ENCODE measurements at places on chromosomes 2 and 18. TPM values are rescaled to one million over a fixed set of nuclear protein-coding genes. Genes with fewer than 3 reads are reported as not detected.

DNA sequence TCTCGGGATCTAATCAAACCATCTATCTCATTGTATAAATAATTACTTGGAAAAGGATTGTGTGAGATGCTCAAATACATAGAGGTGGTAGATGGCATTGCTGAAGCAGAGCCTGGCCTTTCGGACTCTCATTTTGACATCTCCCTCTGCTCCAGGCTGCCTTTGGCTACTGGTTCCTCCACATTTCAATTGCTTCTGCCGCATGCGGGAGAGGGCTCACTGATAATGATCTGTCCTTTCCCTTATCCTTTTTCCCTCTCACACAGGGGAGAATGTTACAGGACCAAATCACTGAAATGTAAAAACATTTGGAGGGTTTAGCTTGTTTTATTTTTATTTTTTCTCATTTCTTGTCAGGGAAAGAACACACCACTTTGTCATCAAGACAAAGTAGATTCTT lies 380.6 kb upstream of the UBE2E3 start:
- no peak for DNase-seq

GRCh38 chr18:24584813-24585212 lies 124.4 kb downstream of the HRH4 start:
- DNase-seq, result peak; percentile 26

NPC1 gene
- total RNA-seq, result 30.4 TPM

GRCh38 chr2:24261441-24261840 lies 86.6 kb downstream of the FAM228A start:
- DNase-seq, result no peak

DNA sequence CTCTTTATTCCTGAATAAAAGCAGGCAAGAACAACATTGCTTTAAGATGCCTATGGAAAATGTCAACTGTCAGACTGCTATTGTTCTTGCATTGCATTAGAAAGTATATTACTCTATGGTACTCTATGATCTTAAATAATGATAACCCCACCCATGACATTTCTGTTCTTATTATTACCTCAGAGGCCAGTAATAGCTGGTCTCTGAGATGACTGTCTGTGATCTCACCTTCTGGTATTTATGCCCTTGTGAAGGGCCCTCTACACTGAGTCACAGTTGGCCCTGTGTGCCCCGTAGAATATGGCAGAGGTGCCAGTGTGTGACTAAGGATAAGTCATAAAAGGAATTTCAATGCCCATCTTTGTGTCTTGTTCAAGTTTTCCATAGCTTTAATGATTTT lies 61.0 kb downstream of the SPP2 start:
- no peak for DNase-seq

AFG3L2 gene
- 82.7 TPM for total RNA-seq

- DNase-seq, result no peak
Measured at GRCh38 chr18:2896990-2897389, 50.2 kb downstream of the EMILIN2 start.

DTNA gene
- 105 TPM for total RNA-seq

CGREF1 gene
- 1.6 TPM for total RNA-seq

GRCh38 chr18:48238206-48238605 lies 171.0 kb downstream of the ZBTB7C start:
- DNase-seq, result no peak

DNA sequence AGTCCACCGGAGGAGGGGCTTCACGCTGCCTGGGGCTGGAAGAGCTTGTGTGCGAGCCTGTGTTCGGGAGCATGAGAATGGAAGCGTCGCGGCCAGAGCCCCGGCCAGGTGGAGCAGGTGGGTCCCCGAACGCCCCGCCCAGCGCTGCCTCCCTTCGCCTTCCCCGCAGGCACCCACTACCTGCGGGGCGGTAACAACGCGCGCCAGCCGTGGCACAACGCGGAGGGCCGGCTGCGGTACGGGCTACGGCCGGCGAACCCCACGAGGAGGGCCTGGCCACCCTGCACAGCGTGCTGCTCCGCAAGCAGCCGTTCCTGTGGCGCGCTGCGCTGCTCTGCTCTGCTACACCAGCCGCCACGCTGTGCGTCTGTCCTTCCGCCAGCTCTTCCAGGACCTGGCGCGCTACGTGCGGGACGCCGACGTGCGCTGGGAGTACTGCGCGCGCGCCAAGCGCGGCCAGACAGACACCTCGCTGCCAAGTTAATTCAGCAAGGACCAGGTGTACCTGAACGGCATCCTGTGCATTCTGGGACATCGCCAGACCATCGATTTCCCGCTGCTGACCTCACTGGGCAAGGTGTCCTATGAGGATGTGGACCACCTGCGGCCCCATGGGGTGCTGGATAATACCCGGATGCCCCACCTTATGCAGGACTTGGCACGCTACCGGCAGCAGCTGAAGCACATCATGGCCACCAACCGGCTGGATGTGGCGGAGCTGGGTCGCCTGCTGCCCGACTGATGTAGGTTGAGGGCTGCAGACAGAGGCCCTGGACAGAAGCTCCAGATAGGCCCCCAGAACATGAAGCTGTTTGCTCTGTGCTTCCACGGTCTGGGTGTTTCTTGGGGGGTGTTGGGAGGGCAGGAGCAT lies 200.6 kb downstream of the NAPG start:
- peak; percentile 46 for DNase-seq

Data from tongue (tissue), 3 donors.